ENCODE measurements at places on chromosomes 12 and 14. TPM values are rescaled to one million over a fixed set of nuclear protein-coding genes. Genes with fewer than 3 reads are reported as not detected.
A peak's percentile ranks its signal among the peaks of the same experiment; 100 is the strongest.

The NINJ2 gene
- polyA plus RNA-seq, result 0.82 TPM

The PRR4 gene
- polyA plus RNA-seq, result 2.4 TPM

The CRIP1 gene
- 116 TPM for polyA plus RNA-seq

The TAS2R9 gene
- not detected for polyA plus RNA-seq

The SERPINA5 gene
- polyA plus RNA-seq, result 27.9 TPM

The KRT73 gene
- not detected for polyA plus RNA-seq

The NRL gene
- polyA plus RNA-seq, result 2.8 TPM

The DENND5B gene
- 13.9 TPM for polyA plus RNA-seq

DNA sequence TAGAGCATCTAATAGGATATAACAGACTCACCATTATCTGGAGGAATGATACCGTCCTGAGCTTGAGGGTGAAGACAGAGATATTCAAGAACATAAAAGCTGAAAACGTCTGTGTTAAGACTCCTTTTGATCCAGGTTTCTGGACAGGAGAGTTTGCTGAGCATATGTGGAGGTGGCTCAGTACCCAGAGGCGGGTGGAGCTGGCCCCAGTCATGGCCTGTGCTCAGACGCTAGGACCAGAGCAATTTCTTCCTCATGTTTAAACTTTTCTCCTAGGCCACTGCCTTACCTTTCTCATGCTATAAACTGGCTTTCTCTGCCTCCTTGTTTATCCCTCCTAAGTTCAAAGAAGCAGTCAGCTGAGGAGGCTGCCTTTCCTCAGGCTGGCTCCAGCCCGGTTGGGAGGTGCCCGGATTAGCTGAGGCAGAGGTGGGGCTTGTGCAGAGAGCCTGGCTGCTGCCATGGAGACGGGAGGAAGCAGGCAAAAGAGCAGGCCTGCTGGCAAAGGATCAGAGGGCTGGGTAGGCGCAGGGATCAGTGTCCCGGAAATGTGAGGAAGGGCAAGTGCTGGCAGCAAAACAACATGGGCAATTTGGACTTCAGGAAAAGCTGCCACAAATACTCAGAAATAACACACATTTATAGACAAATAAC is 13.7 kb downstream of the COA8 start:
- DNase-seq, result peak; percentile 90

DNA sequence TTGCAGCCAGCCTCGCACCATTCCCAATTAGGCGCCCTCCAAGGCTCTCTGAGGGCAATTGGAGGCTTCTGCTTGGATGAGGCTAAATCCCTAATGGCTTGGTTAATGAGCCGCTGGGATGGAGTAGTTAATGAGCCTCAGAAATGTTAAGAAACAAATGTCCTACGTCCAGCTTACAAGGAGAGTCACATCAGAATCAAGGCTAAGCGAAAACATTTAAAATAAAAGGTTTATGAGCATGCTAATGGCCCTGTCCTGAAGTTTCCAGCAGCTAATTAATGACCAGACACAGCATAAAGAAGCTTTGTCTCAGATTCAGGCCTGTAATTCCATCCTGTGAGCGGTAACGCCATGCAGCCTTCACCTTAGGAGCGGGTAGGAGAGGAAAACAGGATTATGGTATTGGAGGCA is 200.7 kb upstream of the BCL2L14 start:
- DNase-seq, result no peak

DNA sequence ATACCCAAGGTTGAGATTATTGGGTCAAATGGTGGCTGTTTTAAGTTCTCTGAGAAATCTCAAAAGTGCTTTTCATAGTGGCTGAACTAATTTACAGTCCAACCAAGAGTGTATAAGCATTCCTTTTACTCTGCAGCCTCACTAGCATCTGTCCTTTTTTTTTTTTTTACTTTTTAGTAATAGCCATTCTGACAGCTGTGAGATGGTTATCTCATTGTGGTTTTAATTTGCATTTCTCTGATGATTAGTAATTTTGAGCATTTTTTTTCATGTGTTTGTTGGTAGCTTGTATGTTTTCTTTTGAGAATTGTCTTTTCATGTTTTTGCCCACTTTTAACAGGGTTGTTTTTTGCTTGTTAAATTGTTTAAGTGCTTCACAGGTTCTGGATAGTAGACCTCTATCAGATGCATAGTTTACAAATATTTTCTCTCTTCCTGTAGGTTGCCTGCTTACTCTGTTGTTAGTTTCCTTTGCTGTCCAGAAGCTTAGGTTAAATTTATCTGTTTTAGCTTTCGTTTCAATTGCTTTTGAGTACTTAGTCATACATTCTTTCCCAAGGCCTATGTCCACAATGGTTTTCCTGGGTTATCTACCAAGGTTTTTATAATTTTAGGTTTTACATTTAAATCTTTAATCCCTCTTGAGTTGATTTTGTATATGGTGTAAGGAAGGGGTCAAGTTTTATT is 881.3 kb upstream of the SEL1L start:
- DNase-seq, result no peak

- no peak for DNase-seq
Measured at GRCh38 chr12:7991535-7991934, 41.0 kb upstream of the FOXJ2 start.

DNA sequence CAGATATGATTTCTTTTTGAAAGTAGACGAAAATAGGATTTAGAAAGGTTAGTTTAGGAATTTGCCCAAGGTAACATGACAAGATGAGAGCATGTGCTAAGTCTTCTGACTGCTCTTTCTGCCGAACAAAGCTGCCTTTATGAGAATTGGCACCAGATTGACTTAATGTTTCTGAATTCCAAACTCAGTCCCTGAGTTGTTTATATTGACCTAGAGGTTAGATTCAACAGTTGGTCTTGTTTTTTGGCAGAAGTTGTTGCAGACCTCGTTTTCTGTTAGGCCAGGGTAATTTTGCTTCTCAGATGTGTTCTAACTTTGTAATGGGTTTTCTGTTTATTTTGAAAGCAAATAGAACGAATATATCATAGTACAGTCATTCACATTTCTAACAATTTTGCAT is 61.5 kb upstream of the LRTM2 start:
- no peak for DNase-seq

DNA sequence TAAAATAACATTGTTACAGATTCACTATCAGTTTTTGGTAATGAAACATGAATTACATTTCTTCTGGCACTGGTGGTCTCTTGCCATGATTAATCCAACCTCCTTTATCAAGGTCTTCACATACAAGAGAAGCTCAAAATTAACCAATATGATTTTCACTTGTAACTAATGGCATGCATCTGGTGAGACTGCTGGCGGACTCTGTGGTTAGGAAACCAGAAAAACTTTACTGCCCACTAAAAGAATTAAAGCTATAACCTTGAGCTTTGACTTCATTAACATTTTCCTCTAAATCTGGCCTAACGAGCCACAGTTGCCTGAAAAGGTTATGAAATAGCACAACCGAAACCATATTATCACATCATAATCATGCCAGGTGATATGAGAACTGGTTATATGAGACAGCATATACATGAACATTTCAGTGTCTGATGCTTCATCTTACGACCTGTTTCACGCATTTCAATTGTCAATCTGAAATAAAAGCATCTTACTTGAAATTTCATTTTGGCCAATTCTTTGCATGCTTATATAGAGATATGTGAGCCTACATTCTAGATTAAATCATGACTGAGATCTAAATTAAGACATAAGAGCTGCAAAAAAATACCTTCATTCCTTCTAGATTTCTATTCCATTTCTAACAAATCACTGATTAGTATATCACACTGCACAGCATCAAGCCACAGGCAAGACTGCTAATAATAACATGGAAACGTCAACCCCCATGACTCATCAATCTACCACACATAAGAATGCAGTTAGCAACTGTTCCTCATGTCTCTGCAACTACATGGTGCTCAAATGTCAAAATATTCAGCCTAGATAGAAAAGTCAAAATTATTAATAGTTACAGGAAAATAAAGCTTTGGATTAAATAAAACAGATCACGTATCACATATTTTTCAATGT is 89.3 kb downstream of the OSBPL8 start:
- no peak for DNase-seq

DNA sequence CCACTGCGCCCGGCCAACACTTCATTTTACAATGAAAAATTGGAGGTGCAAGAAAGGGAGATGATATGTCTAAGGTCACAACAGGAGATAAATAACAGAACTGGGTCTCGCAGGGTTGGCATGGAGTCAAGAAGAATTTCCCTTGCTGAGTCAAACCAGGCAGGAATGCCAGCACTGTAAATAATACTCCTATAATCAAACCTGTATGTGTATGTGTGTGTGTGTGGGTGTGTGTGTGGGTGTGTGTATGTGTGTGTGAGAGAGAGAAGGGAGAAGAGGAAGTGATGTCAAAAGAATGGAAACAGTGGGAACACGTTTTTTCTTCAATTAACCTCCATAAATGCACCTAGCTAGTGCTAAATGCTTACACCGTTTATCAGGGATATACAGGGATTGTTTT is 70.4 kb downstream of the TMEM116 start:
- no peak for DNase-seq

DNA sequence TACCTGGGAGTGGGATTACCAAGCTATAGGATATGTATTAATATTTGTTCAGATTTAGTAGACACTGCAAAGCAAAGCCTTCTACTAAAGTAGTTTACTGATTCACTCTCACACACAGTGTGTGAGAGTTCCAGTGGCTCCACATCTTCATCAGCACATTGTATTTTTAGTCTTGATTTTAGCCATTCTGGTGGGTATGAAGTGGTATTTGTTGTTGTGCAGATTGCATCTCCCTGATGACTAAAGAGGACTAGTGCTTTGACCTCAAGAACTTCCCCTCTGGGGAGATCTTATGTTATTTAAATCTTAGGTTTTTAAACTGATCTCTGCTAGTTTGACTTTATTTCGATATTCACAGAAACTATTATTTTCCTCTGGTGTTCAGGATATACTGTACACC is 479.7 kb upstream of the RGS6 start:
- no peak for DNase-seq

DNA sequence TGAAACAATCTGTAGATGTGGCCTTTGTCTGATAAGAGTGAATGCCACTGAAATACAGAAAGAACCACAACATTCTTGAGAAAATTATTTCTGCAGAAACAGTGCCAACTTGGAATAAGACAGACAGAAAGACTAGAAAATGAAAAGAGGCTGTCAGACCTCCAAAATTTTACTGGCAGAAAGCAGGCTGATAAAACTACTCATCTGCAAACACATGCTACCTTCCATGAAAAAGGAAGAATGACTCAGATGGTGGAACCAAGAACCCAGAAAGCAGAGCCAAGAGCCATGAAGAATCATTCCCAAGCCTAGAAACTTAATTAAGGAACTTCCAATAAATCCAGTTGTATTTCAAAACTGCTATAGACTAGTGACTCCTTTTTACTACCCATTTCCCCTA is 31.9 kb upstream of the OSBPL8 start:
- DNase-seq, result no peak

DNA sequence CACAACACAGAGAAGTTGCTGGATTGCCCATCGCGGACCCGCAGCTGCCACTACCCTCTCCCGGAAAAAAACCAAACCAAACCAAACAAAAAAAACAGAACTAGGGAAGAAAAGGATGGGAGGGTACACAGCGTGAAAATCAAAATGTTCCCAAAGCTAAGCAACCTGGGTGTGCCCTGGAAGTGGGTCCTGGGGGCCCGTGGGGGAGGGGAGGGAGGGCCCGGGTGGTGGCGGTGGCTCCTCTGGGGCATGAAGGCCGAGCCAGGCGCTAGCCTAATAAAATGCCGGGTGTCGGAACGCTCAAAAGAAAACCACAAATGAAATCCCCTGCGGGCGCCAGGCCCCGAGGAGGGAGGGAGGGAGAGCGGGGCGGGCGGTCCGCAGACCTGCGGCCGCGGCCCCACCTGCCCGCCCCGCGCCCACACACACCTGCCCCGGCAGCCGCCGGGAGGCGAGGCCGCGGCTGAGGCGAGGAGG is 787 bp downstream of the HECTD4 start:
- DNase-seq, result peak; percentile 35

- DNase-seq, result no peak
Measured at GRCh38 chr12:68102163-68102562, 57.4 kb downstream of the IFNG start.

GRCh38 chr12:81874166-81874565 is 115.0 kb upstream of the PPFIA2 start:
- DNase-seq, result no peak

GRCh38 chr12:981961-982360 is 9.1 kb upstream of the ERC1 start:
- no peak for DNase-seq

All from ovary (tissue), 10 donors.